ENCODE measurements at places on chromosomes 2 and 18. TPM values are rescaled to one million over a fixed set of nuclear protein-coding genes. Genes with fewer than 3 reads are reported as not detected.

Gene OLA1
- 17.8 TPM for total RNA-seq

Gene LGALSL
- 8.6 TPM for total RNA-seq

Gene CMPK2
- total RNA-seq = 6.9 TPM

Gene GALNT5
- total RNA-seq = 3.1 TPM

DNA sequence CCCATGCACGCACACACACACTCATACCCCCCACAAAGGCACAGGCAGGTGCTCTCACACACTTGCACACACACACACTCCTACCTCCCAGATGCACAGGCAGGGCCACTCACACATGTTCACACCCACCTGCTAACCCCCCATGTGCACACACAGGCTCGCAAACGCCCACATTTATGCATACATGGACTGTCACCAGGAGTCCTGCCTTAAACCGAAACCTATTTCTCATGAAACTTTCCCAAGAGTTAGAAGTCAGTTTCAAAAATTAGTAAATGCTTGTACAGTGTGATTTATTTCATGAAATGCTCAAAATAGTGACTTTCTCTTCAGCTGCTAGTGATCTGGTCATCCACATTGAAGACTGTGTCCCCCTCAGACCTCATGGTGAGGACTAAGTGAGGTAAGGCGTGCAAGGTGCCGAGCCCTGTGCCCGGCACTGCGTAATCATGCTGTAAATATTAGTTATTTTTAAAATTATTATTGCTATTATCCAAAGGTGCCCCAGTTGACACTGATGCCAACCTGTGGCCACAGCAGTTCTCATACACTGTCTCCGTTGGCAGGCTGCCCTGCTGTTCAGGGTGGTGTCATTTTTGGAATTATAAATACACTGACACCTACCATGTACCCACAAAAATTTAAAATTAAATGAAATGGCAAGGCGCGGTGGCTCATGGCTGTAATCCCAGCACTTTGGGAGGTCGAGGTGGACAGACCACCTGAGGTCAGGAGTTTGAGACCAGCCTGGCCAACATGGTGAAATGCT lies 12.4 kb downstream of the CNNM4 start:
- H3K27ac ChIP-seq = peak overlapping the region; percentile 37
- no peak for DNase-seq
- H3K4me1 ChIP-seq = peaks cover 14% of the 10 kb centered on the region
- no peaks in the 10 kb centered on the region for H3K36me3 ChIP-seq
- no peak overlapping the region for H3K4me3 ChIP-seq

DNA sequence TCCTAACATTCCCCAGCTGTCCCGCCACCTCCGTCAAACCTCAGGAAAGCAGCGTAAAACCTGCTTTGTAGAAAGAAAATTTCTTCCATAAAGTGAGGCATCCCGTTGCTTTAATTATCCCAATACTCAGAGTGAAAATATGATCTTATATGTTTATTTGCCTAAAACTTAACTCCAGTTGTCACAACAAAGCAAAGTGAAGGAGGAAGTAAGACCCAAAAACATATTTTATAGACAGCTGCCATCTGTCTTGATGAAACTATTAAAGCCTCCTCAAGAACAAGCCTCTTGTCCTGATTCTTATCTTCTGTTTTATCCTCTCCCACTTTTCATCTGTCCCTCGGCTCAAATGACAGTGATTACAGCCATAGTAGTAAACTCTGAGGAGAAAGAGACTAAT lies 28.9 kb upstream of the LPIN2 start:
- peaks cover 14% of the 10 kb centered on the region for H3K4me1 ChIP-seq
- no peaks in the 10 kb centered on the region for H3K36me3 ChIP-seq
- no peaks in the 10 kb centered on the region for H3K27me3 ChIP-seq
- no peak for DNase-seq
- H3K27ac ChIP-seq = no peak overlapping the region

GRCh38 chr18:489244-490023 lies 11.1 kb downstream of the COLEC12 start:
- no peak overlapping the region for H3K27ac ChIP-seq
- DNase-seq = no peak
- H3K4me3 ChIP-seq = no peak overlapping the region
- H3K27me3 ChIP-seq = no peaks in the 10 kb centered on the region

DNA sequence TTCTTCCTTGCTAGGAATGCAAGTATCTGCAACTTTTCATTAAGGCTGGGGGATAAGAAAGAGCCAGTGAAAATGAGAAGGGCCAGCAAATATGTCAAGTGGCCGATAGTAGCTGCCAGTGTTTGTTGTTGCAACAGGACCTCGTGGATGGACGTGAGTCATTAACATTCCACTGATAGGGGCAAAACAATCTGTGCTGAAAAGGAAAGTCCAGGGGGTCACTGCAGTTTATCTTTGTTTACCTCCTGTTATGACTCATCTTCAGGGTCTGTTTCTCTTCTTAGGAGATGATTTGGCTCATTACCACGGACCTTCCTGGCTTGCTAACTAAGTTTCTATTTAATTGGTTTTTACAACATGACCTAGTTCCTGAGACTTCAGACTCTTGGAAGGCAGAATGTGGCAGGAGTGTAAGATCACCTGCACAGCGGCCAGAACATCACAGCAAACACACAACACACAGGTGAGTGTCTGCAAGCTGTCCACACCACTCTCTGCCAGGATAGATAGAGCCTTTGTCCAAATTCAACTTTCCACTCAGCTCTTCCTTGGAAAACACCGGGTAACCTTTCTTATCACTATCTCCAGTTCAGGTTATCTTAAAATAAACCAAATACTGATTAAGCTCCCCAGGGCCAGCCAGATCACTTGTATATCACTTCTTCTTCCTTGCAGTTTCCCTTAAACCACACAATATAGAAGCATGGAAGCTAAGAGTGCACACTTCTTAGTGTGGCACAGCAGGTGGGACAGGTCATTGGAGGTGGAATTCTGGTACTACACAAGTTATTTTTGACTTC lies 157.5 kb upstream of the LMAN1 start:
- peaks cover 15% of the 10 kb centered on the region for H3K4me1 ChIP-seq
- H3K4me3 ChIP-seq = no peak overlapping the region
- no peak overlapping the region for H3K27ac ChIP-seq
- no peaks in the 10 kb centered on the region for H3K36me3 ChIP-seq

- H3K27ac ChIP-seq = no peak overlapping the region
- H3K27me3 ChIP-seq = no peaks in the 10 kb centered on the region
- DNase-seq = no peak
- H3K4me3 ChIP-seq = no peak overlapping the region
- H3K4me1 ChIP-seq = peaks cover 22% of the 10 kb centered on the region
- no peaks in the 10 kb centered on the region for H3K36me3 ChIP-seq
These were observed 167.1 kb upstream of the PKDCC start for GRCh38 chr2:41880561-41881243.

DNA sequence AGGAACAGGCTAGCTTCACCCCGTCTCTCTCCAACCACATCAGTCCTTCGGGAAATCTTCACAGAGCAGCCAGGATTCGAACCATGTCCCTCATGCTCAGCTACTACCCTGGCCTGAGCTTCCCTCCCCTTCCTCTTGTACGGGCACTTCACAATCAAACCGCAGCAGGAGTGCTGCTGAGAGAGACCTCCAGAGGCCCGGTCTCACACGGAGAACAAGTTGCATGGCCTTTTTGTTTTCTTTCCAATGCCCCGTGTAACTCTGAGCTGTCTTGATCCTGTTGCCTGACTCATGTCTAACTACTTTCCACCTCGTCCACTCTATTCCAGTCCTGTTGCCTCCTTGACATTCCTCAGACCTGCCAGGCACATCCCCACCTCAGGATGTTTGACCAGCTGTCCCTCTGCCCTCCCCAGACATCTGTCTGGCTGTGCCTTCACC lies 25.4 kb downstream of the FBLN7 start:
- no peaks in the 10 kb centered on the region for H3K27me3 ChIP-seq
- no peaks in the 10 kb centered on the region for H3K4me1 ChIP-seq
- no peak overlapping the region for H3K4me3 ChIP-seq
- no peaks in the 10 kb centered on the region for H3K36me3 ChIP-seq
- no peak for DNase-seq

Data from body of pancreas (tissue), 4 donors.